Memory B cell (primary cell): ENCODE measurements at places on chromosomes 6 and 20.

DNA sequence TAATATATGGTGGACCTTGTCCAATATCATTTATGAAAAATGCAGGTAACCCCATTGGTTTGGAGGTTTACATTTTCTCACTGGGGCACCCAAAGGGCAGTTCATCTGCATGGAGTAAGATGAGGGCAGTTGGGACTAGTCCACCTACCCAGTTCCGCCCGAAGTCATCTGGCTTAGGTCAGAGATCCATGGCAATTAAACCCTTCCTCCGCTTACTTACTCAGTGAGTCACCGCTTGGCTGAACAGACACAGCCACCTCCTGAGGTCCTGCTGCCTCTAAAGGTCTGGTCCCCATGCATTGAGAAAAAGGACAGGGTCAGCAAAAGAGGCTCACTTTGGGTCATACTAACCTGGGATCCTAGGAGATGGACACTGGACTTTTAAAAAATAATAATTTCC lies 102.9 kb upstream of the PRL start:
- DNase-seq = no peak

DNA sequence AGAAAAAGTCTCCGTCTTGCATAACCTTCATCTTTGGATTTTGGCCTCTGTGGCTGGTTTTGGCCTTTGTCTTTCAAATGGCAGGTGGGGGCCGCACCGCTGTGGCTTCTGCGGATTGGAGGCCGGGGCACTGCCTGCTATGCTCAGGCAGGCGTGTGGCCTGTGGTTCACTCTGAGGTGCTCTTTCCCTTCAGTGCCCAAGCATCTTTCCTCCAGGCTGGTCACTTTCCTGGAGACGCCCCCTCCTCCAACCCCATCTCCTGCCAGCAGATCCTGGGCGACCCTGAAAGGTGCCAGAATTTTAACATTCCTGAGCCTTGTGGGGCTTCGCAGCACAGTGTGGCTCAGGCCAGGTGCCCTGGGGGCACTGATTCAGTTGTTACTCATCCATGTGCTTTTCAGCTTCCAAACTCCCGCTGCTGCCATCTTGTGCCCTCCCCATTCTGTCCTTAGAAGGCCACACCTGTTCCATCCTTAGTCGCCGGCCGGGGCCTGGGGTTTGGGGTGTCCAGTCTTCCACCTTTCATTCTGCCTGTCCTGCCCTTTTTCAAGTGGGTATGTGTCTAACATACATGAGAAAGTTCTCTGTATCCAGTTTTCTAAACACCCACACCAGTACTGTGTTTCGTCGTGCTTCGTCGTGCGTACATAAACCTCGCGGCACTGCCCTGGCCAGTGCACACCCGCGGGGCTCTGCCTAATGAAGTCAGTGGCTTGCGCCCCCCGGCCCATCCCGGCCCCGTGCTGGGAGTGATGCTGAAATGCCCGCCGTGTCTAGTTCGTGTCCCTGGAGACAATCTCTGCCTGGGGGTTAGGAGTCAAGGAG lies 12.1 kb downstream of the SS18L1 start:
- DNase-seq = no peak

GRCh38 chr6:74749211-74750147 lies 456.4 kb downstream of the COL12A1 start:
- no peak for DNase-seq

DNA sequence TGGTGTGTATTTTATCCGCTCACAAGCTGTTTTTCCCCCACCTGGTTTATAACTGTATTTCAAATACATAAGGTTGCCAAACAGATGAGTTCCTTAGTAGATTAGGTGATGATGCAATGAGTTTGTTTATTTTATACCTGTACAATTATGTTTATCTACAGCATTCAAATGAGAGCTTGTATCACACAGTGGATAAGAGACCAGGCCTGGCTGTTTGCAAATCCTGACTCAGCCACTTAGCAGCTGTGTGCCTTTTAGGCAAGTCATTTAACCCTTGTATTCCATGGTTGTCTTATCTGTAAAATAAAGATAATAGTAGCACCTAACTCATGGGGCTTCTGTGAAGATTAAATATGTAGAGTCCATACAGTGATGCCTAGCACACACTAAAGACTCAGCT lies 143.7 kb downstream of the MOXD1 start:
- DNase-seq = no peak

GRCh38 chr6:14353798-14354197 lies 236.2 kb downstream of the CD83 start:
- no peak for DNase-seq

DNA sequence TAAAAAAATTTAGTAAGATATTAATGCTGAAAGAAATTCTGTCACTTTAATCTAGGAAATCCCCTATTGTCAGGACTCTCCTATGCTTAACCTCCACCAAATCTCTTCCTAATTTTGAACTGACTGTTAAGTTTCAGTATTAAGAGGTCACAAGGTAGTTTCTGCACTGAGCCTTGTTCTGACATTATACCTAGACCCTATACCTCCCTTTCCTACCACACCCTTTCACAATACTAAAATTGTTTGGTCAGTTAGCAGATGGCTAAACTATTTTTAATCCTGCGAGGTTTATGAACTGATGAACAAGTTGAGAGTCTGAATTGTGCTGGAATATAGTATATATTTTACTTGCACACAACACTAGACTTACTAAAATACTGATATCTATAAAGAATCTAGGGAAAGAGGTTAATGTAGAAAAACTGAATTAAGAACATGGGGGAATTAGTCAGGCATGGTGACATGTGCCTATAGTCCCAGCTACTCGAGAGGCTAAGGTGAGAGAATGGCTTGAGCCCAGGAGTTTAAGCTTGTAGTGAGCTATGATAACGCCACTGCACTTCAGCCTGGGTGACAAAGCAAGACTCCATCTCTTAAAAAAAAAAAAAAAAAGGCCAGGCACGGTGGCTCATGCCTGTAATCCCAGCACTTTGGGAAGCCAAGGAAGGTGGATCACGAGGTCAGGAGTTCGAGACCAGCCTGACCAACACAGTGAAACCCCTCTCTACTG lies 51.5 kb downstream of the HBS1L start:
- no peak for DNase-seq

DNA sequence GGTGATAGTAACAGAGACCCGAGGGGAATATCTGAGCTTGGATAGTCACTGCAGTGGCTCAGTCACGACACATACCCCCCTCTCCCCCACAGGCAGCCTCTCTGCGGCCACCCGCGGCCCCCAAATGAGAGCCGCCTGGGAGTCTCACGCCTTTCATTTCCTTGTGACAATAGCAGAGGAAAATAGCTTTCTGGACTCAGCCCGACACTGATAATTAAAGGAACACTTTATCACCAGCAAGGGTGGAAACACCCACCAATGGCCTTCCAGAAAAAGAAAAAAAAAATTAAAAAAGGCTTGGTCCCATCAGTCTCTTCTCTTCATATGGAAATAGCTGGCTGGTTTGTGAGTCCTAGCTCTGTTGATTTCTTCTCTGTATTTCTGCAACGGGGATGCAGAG lies 35.1 kb upstream of the KCNG1 start:
- no peak for DNase-seq

DNA sequence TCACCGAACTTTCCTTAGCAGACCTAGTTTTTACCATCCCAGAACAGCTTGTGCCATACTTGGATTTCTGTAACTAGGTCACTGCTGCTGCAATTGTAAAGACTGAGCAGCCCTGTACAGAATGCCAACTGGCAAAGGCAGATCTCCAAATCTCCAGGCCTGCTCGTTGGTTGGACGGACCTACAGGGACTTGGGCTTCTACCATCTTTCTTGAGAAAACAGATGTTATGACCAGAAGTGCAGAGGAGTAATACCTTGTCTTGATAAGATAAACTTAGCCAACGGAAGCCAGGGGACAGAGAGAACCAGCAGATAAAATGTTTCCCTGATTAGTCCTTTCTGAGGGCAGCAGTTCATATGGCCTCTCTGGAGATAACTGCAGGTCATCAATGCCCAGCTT lies 304.1 kb downstream of the RFPL4B start:
- no peak for DNase-seq

- DNase-seq = no peak
Measured at GRCh38 chr6:158552055-158552795, 7.7 kb upstream of the TMEM181 start.

GRCh38 chr6:44481760-44482159 lies 94.3 kb downstream of the CDC5L start:
- DNase-seq = no peak

- peak; percentile 69 for DNase-seq
Measured at GRCh38 chr6:42025066-42025844, 25.1 kb upstream of the TAF8 start.

DNA sequence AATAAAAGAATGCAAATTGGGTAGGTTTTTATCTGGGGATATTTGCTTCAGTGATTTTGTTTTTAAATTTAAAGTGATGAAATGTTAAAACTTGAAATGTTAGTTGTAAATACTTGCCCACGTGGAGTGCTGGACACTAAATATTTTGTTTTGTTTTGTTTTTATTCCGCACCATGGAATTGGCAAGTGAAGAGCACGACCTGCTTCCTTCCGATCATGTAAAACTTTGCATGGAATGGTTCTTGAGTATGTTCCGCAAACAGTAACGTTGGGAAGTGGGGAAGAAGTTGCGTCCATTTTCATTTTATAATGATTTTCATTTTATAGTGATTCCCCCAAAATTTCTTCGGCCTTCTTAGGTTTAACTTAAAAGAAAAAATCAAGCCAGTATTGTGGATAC lies 765 bp downstream of the IRAK1BP1 start:
- no peak for DNase-seq

- DNase-seq = no peak
Measured at GRCh38 chr6:36997811-36998722, 7.4 kb upstream of the FGD2 start.

DNA sequence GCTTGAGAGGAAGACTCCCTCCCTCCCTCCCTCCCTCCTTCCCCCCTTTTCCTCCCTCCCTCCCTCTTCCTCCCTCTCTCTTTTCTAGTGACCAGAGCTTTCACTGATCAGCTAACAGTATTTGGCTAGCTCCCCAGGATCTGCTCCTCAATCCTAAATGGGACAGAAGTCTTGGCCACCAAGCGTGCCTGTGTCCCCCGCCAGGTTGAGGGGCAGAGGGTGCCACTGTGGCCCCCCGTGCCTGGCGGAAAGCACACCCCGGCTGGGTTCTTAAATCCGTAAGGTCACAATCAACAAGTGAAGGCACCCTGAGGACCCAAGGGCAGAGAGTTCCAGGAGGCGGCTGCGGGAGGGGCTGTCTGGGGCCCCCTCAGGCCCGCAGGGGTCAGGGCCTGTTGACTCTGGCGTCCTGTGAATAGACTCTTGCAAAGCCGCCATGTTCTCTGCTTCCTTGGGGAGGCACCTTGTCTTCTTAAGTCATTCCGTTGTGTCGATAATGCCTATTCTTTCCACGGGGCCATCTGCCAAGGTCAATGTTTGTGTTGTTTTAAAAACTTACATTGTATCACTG lies 38.9 kb upstream of the STX16 start:
- no peak for DNase-seq

DNA sequence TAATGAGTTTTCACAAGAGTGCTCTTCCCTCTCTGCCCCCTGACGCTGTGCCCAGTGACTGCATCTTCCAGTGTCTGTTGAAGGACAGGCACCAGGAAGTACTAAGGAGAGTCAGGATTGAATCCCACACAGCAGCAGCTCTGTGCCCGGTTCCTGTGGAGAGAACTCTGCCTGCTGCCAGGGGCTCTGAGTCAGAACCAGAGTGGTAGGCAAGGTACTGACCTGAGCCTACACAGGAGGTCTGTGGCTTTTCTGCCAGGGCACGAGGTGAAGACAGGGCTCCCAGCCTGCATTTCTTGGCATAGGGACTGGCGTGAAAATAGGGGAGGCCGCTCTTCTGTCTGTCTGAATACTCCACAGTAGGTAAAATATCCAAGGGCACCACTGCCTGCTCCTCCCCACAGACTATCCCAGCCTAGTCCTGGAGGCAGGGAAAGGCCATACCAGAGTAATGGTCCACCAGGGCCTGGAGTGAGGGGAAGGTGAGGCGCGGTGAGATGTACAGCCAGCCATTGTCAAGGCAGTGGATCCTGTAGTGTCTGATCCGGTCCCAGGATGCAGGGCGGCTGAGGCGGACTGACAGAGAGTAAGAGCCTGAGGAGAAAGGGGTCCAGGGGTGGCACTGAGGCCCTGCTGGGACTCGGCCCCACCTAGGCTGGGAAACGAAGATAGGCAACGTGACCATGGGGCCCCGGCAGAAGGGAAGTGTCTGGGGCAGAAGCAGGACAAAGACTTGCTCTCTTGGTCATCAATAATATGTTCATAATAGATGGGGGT lies 9.4 kb downstream of the RAB5IF start:
- no peak for DNase-seq

- no peak for DNase-seq
Measured at GRCh38 chr6:140344142-140344913, 969.9 kb upstream of the CITED2 start.

DNA sequence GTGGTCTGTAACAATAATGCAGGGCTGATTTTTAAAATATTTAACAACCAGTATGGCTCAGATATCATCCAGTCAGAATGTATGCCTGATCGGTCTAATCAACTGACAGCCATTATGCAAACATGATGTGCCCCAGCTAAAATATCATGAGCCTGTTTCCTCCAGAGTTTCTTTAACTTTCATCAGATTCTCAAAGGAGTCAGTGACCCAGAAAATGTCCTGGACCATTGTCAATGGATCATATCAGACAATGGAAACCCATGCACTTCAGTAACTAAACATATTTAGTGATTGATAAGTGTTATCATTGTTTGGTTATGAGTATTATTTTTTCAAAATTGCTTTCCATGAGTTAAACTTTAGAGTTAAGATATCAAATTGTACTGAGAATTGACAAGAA lies 173.5 kb downstream of the LMBRD1 start:
- DNase-seq = no peak

- no peak for DNase-seq
Measured at GRCh38 chr20:51470499-51470820, 72.1 kb downstream of the NFATC2 start.

DNA sequence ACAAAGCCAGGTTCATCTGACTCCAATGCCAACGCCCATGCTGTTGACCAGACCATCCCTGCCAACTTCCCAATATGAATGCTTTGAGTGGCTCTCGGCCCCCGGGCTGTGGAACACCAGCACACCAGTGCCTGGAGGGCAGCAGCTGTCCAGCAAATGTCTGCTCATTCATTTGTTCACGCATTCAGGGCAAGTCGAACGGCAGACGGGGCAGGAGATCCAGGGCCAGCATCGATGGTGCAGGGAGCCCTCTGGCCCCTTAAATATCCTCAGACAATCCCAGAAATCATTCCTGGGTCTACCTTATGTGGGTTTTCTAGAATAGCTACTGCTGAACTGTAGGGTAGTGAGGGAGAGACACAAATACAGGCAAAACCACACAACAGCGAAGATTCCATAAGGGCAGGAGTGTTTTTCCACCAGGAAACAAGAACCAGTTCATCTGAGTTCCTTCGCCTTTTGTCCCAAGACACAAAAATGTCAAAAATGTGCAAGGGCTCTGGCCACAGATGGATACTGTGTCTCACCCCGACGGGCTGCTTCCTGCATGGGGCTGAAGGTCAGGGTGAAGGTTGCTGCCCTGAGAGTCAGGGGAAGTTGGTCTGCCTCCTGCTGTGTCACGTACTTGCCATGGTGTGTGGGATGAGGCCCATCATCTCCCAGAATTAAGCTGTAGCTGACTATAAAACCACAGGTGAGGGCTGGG lies 15.5 kb downstream of the RIPOR3 start:
- DNase-seq = no peak

- DNase-seq = no peak
Measured at GRCh38 chr6:166435574-166435973, 52.8 kb upstream of the MPC1 start.
